Stimulated activated CD4-positive, alpha-beta T cell treated with anti-CD3 and anti-CD28 coated beads, Interleukin-1b, Interleukin-23, amount 100 ng/mL, for 1 hour (primary cell): ENCODE measurements at places on chromosomes 5 and 9.

GRCh38 chr9:23621924-23622323, 204.1 kb downstream of the ELAVL2 start:
- DNase-seq: no peak

DNA sequence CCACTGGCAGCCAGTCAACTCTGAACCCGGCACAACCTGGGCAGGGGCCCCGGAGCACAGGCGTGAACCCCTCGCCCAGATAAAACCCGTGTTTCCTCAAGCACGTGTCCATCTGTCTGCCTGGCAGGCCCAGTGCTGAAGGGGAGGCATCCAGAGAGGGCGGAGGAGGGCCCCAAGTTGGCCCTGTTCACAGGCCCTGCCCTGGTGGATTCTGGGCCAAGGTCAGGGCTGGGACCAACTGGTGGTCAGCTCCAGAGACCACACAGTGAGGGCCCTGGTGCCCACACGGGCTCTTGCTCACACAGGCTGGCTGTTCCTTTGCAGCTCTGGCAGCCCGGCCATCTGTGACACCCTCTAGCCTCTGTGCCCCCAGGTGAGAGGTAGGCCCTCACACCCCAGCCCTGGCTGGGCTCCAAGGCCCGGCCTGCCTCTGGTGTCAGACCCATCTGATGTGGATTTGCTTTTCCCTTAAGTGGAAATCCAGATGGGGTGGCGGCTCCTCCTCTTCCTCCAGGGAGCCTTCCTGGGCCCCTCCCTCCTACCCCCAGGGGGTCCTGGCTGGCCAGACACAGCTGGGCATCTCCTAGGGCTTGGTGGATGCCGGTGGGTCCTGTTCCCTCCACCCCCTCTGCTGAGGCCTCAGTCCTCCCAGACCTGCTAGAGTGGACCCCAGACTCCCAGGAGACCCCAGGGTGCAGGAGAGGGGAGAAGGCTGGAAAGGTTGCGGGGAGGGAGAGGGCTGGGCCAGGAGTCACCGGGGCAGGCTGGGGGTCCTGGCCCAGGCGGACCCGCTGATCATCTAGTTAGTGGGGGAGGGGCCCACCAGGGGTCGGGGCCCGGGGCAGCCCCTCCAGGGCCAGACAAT, 525 bp upstream of the STPG3 start:
- DNase-seq: no peak

DNA sequence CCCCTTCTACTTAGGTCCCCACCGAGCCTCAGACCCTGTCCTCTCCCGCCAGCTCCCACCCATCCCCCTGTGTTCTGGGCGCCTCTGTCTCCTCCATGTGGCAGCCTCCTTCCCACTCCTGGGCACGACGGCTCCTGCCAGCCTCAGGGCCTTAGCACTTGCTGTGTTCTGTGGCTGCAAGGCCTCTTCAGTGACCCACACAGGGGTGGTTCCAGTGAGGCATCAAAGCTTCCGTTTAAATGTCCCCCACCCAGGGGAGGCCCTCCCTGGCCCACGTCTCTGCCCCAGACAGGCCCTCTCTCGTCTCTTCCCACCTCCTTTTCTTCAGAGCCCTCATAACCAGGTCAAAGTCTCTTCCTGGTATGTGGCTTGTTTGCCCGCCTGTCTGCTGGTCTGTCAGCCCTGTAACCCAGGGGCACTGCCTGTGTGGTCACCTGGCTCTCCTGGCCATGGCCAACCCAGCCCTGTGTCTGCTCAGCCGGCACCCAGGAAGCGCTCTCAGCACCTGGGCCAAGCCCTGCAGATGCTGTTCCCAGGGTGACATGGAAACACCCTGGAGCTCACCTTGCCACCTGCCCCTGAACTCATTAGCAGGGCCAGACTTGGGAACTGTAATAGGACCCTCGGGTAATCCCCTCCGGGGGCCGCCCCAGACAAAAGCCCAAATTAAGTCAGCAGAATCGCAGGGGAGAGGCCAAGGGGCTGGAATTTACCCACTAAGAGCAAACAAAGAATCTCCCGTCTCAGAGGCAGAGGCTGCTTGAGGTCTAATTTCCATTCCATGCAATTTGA, 33.7 kb downstream of the LHX3 start:
- no peak for DNase-seq

GRCh38 chr5:61254969-61255555, 77.0 kb upstream of the ZSWIM6 start:
- DNase-seq: no peak

- DNase-seq: no peak
These were observed 28.4 kb upstream of the SEC16A start for GRCh38 chr9:136511144-136511669.

DNA sequence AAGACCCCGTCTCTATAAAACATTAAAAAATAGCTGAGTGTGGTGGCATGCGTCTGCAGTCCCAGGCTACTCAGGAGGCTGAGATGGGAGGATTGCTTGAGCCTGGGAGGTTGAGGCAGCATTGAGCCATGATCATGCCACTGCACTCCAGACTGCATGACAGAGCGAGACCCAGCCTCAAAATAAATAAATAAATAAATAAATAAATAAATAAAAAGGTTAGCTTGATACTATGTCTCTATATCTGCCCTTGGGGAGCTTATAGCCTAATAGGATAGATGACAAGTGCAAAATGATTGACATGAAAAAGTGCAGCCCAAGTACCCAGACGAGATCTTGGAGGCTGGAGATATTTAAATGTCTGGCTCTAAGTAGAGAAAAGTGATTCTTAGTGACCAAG, 122.6 kb downstream of the PDE4D start:
- no peak for DNase-seq

DNA sequence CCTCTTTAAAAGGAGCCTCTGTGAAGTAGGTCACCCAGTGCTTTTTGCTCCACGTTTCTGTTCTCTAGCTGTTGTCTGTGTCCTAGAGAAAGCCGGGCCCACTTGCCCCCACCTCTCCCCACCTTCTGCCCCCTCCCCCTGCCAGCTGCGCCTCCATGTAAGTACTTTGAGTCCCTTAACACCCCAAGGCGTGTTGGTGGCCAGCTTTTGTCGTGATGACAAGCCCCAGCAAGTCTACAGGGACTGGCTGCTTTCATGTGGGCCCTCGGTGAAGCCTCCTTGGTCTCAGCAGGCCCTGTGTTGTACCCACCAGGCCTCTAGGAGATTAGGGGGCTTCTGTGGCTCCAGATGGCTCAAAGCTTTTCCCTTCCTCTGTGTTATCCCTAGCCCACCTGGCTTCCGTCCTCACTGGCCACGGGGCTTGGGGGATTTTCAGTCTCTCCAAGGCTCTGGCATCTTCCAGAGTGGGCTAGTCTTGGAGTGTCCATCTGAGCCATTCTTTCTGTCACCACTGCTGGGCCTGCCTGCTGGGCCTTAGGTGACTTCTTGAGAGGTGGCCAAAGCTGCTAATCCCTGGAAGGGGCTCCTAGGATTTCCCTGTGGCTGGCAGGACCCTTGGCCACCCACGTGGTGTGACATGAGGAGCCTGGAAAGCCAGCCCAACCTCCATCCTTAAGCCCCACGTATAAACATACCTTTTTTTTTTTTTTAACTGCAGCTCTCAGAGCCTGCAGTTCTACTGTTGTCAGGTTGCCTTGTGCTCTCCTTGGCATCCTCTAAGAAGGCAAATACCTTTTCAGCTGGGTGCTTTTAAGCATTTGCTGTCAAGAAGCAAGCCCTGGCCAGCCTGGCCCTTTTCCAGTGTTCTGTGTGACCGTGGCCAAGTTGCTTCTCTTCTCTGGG, 1.1 kb upstream of the NDST1 start:
- no peak for DNase-seq

DNA sequence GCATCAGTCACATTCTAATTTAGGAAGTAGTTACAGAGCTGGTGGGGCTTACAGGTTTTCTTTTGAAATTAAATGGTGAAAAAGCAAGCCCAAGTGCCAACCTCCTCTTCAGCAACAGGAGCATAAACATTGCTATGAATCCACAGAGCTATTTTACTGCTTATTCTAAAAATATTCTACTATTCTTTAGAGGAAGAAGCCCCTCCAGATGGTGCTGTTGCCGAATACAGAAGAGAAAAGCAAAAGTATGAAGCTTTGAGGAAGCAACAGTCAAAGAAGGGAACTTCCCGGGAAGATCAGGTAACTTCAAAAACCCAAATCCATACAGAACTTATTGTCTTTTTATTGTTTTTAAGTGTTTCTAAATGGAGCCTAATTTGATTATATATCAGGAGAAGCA, 202.8 kb downstream of the CWC27 start:
- DNase-seq: no peak

- DNase-seq: no peak
These were observed 27.6 kb downstream of the TLX3 start for GRCh38 chr5:171336521-171337209.

GRCh38 chr9:113675475-113675941, 200.6 kb upstream of the ZNF618 start:
- no peak for DNase-seq

DNA sequence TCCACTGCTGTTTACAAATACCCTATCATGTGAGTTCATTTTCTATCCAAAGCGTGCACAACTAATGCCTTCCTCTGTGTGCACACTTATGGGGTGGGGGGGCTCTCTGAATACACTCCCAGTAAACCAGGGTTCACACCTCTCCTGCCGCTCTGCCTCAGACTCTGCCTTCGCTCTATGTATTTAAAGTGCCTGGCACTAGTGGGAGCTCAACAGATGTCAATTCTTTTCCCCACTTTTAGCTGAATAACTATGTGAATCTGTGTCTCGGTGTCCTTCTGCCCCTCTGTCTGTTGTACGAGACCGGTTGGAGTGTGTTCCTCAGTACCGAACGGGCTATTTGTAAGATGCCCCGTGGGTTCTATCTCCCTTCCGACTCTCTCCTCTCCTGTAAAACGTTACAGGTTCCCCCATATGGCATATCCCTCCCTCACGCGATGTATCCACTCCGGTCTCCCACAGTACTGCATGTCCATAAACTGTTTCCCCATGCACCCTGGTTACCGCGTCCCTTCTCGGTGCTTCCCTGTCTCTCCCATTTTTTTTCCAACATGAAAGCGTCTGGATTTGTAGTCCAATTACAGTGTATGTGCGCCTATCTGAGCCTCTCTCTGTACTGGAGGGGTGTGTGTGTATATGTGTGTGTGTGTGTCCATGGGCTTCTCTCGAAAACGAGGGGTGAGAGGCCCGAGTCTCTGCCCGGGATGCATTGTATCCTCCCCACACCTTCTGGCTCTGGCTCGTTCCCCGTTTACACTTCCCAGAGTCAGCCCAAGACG, 1.6 kb downstream of the ELL2 start:
- DNase-seq: no peak

- no peak for DNase-seq
These were observed 10.4 kb upstream of the ZBTB43 start for GRCh38 chr9:126794441-126794840.

- no peak for DNase-seq
These were observed 88.5 kb downstream of the KLHL3 start for GRCh38 chr5:137647401-137647800.

GRCh38 chr9:128992995-128993394, 35.1 kb downstream of the SH3GLB2 start:
- no peak for DNase-seq

GRCh38 chr9:71781391-71781790, 13.1 kb upstream of the CEMIP2 start:
- DNase-seq: no peak

DNA sequence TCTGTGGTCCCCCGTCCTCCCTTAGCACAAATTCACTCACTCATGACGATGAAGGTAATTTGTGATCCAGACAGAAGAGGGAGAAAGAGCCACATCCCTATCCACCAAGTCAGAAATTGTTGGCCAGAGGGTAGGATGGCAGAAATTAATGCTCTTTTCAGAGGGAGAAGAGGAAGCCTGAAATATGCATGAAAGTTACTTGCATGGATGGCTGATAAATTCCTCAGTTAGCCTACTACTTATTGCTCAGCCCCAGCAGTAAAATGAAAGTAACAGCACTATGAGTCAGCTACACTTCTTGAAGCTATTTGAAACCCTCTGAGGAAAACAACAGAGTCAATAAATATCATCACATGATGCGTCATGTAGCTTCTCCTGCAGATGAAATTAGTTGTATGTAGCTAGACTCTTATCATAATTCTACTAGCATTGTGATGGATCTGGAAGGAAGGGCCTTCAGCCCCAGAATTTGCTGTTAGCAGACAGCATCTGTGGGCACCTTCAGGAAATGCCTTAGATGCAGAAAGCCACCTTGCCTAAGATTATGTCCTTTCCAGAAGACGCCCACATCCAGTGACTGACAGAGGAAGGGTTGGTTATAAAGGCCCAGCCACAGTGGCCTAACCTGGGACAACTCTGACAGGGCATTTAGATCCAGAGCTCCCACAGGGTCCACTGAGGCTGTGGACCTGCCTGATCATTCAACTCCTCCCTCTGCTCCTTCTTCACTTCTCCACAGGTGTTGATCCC, 81.2 kb upstream of the CCDC112 start:
- no peak for DNase-seq

DNA sequence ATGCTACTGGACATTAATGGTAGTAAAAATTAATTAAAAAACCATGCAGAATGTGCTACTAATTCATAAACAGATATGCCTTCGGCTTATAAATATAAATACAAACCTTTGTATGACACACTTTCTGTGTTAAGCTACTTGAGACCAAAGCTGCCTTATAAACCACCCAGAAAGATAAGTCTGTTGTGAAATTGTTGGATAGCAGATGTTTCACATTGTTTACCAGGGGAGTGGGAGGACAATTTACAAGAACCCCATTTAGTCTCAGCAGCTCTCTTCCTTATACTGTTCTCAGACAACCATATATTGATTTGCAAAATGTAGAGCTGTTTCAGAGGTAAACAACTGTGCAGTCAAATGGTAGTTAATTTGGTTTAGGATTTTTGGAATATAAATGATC, 524.4 kb downstream of the PRR16 start:
- DNase-seq: no peak

GRCh38 chr9:133460405-133461175, 812 bp downstream of the CACFD1 start:
- no peak for DNase-seq

DNA sequence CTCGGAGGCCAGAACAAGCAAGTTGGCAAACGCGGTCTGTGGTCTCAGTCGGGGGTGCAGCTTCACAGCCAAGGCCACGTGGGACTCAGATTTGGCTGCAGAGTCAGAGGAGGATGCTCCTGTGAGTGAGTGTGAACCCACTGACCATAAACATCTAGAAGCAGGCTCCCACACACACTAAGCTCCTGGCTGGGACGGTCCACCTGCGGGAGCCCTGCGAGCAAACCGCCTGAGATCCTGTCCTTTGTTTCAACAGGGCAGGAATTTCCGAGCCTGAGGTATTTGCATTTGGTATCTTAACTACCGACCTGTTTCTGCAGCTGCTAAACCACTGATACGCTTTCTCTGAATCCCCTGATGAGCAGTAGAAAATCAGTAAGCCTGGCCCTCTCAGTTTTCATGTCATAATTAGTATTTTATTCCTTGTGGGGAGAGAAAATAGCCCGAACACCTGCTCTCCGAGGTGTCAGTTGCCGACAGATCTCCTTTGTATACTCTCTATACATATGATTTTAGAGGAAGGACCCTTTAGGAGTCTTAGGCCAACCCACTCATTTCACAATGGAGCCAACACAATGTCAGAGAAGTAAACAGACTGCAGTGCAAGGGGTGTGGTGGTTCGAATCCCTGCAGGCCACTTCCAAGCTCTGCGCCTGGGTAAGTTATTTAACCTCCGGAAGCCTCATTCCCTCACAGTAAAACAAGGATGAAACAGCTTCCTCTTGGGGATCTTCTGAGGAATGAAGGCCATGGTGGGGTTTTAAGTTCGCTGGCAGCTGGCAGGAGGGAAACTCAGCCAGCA, 40.9 kb upstream of the PWWP2A start:
- DNase-seq: no peak
